Right atrium auricular region (tissue), 2 donors: ENCODE measurements at places on chromosomes 6 and 20.

- no peaks in the 10 kb centered on the region for H3K27me3 ChIP-seq
- DNase-seq = no peak
- no peaks in the 10 kb centered on the region for H3K4me1 ChIP-seq
These were observed 245.1 kb downstream of the MYLK4 start for GRCh38 chr6:2505624-2506023.

DNA sequence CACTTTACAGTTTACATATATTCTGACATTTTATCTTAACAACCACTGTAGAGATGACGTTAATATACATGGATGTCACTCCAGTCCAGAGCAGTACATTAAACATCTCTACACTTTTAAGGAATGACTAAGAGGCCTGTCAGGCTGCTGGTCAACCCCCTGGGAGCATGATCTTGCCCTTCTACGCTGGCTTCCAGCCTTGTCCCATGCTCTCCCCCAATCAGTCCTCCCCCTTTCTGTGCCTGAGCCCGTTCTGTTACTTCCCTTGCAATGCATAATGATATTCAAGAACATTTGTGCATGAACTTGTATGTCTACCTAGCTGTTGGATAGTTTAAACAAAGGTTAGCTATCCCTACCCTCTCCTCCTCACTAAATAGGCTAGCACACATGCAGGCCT lies 40.5 kb upstream of the PLCB4 start:
- no peak overlapping the region for H3K27ac ChIP-seq
- H3K4me1 ChIP-seq = no peaks in the 10 kb centered on the region
- no peak for DNase-seq
- H3K36me3 ChIP-seq = no peaks in the 10 kb centered on the region
- H3K4me3 ChIP-seq = no peak overlapping the region

DNA sequence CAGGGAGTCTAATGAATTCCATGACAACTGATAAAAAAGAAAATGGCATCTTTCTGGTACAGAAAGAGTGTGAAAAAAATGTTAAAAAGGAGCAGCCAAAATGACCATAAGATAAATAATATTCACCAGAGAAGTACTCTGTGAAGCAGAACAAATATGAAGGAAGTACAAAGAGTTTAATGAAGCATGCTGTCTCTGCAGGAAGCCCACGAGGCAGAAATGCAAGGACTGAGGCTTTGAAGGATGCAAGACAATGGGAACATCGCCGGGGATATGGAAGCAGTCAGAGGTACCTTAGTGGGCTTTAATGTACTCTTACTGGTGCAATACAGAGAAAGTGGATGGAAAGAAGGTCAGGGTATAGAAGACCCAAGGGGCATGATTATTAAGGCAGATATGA lies 50.7 kb downstream of the NOX3 start:
- H3K4me1 ChIP-seq = no peaks in the 10 kb centered on the region
- H3K27me3 ChIP-seq = no peaks in the 10 kb centered on the region
- H3K36me3 ChIP-seq = no peaks in the 10 kb centered on the region
- no peak for DNase-seq

GRCh38 chr6:123940551-123940950 lies 136.9 kb downstream of the NKAIN2 start:
- H3K4me1 ChIP-seq = no peaks in the 10 kb centered on the region
- no peaks in the 10 kb centered on the region for H3K36me3 ChIP-seq
- H3K4me3 ChIP-seq = no peak overlapping the region

- H3K27me3 ChIP-seq = no peaks in the 10 kb centered on the region
- DNase-seq = no peak
- no peaks in the 10 kb centered on the region for H3K36me3 ChIP-seq
- no peak overlapping the region for H3K27ac ChIP-seq
- no peak overlapping the region for H3K4me3 ChIP-seq
These were observed 304.6 kb upstream of the ZFP64 start for GRCh38 chr20:52496191-52496590.

GRCh38 chr6:158810155-158811095 lies 8.7 kb downstream of the EZR start:
- peaks cover 10% of the 10 kb centered on the region for H3K36me3 ChIP-seq
- H3K4me3 ChIP-seq = no peak overlapping the region
- no peaks in the 10 kb centered on the region for H3K27me3 ChIP-seq
- no peaks in the 10 kb centered on the region for H3K4me1 ChIP-seq

GRCh38 chr6:144066741-144067484 lies 28.5 kb downstream of the SF3B5 start:
- DNase-seq = no peak
- H3K36me3 ChIP-seq = no peaks in the 10 kb centered on the region
- H3K4me3 ChIP-seq = no peak overlapping the region
- no peaks in the 10 kb centered on the region for H3K27me3 ChIP-seq
- no peak overlapping the region for H3K27ac ChIP-seq
